DMS53 (cell line): ENCODE measurements at places on chromosomes 12 and 14.

DNA sequence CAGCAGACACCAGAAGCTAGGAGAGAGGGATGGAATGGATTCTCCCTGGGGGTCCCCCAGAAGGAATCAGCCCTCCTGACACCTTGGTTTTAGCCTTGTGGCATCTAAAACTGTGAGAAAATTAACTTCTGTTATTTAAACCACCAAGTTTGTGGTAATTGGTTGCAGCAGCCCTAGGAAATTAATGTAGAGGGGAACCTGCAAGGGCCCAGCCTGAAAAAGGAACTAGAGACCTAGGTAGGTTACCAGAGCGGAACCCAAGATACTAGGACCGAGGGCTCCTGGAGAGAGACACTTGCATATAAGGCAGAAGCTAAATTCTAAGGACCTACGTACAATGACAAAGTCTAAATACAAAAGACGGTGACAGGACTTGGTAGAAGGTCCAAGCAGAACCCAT, 8.1 kb upstream of the DENND5B start:
- DNase-seq, result no peak

GRCh38 chr14:103155010-103155409, 31.7 kb downstream of the TNFAIP2 start:
- DNase-seq, result no peak

GRCh38 chr12:5691943-5692342, 253.1 kb downstream of the ANO2 start:
- no peak for DNase-seq

- no peak for DNase-seq
Observed at GRCh38 chr12:63302269-63302940, 151.4 kb upstream of the AVPR1A start.

DNA sequence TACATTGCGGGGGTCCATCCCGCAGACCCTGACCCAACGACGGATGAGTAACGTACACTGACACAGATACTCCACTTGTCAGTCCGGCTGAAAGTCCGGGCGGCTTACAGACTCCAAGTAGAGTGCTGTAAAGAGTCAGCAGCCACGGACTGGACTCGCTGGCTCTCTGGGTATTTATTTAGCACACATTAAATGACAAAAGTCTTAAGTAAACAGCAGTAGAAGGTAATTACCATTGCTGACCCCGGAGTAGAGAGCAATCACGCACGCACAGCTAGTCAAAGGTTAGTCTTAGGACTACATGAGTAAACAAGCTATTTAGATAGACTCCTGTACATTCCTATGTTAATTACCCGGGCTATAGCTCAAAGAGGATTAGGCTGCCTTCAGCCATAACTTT, 780.9 kb downstream of the RPS29 start:
- peak; percentile 67 for DNase-seq

DNA sequence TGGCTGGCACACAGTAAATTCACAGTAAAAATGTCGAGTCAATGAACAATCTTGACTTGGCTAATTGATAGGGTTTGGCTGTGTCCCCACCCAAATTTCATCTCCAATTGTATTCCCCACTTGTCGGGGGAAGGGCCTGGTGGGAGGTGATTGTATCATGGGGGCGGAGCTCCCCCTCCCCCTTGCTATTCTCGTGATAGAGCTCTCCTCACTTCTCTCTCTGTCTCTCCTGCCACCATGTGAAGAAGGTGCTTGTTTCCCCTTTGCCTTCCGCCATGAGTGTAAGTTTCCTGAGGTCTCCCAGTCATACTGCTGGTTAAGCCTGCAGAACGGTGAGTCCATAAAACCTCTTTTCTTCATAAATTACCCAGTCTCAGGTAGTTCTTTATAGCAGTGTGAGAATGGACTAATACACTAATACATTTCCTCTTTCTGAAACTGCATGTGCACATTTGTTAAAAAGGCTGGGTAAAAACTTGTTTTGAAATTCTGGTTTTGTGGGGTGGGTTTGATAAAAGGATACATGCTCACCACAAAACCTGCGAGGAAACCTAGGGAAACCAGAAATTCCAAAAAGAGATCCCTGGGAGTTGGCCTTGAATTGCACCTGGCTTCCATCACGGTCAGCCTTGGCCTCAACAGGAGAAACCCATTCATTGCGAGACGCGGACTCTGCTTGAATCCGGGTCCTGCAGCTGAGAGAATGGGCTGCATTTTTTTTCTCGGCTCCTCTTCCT, 16.2 kb upstream of the MYL2 start:
- DNase-seq, result no peak

- peak; percentile 50 for DNase-seq
Observed at GRCh38 chr12:65742018-65743010, 82.0 kb upstream of the HMGA2 start.

DNA sequence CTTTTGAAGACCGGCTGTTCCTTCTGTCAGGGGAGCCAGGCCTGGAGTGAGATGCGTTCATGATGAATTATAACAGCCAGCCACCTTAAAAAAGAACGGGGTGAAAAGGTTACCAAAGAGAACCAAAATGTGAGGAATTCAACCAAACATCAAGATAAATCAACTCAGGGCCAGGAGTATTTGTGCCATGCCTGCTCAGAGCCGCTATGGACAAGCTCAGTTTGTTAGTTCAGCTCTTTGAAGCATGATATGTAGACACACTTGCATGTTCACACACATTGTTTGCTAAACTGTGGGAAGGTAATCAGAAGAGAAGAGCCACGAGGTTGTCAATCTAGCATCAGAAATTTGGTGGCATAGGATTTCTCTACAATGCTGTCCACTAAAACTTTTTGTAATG, 367.4 kb upstream of the TBX3 start:
- no peak for DNase-seq

- DNase-seq, result peak; percentile 52
Observed at GRCh38 chr12:6965714-6966113, 4.8 kb downstream of the PHB2 start.

- no peak for DNase-seq
Observed at GRCh38 chr14:34420547-34421150, 41.4 kb downstream of the SPTSSA start.

GRCh38 chr12:108948367-108948766, 68.5 kb downstream of the DAO start:
- no peak for DNase-seq

- no peak for DNase-seq
Observed at GRCh38 chr14:22646570-22647254, 2.6 kb upstream of the OR6J1 start.

DNA sequence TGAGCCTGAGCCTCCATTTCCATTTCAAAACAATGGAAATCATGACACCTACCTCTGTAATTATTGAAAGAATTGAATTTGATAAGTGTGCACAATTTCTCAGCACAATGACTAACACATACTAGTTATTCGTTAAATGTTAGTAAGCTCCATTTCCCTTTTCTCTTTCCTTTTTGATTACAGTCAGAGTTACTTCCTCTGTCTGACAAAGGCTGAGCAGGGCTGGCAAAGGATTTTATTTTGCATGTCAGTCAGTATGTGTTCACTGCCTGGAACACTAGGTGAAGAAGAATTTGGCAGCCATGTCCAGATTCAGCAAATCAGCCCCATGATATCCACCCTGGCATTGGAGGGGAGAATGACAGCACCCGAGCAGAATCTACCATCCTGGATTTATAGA, 12.2 kb upstream of the RHOJ start:
- DNase-seq, result no peak

- DNase-seq, result no peak
Observed at GRCh38 chr14:33707716-33708115, 243.2 kb downstream of the EGLN3 start.

- DNase-seq, result no peak
Observed at GRCh38 chr12:69351462-69352236, 3.5 kb downstream of the LYZ start.

GRCh38 chr12:118312578-118312977, 60.1 kb downstream of the TAOK3 start:
- no peak for DNase-seq

GRCh38 chr12:50296554-50296953, 13.2 kb upstream of the LIMA1 start:
- DNase-seq, result no peak

DNA sequence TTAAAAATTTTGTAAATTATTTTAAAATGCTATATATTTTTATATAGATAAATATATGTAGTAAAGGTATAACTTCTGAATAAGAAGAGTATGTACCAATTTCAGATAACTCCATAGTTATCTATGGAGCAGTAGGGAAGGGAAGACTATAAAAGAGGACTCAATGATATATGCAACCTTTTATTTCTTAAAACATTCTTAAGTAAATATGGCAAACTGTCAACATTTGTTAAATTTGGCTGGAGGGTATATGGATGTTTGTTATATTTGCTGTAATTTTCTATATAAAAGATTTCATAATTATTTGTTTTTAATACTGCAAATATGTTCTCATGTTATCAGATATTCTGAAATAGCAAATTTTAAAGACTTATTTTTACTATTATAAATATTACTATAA, 38.3 kb upstream of the TSPAN11 start:
- no peak for DNase-seq

DNA sequence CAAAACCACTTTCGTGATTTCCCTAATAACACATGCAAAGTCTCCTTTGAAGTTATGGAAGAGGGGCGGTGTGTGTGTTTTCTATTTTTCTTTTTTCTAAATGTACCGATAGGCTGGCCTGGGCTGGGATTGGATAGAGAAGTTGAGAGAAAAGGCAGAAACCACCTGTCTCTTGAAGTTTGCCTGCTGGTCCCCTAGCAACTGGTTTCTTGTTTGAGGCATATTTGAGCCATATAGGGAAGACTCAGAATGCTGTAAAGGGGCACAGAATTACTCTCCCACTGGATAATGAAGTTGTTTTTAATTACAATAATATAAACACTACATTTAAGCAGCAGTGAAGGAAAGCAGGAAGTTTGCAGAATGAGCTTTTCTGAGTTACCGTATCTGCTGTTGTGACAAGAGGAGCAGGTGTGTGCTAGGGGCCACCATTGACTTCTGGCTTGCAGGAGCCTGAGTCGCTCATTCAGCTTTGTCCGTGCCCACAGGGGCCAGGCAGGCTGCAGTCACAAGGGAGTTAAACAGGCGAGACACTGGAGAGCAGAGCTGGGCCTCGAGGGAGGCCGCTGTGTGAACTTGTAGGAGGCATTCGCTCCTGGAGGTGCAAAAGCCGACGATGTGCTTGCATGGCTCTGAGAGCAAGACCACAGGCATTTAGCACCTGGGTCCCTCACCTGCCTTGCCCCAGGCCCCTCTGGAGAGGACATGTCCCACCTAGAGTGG, 173.8 kb upstream of the RGS6 start:
- peak; percentile 43 for DNase-seq

DNA sequence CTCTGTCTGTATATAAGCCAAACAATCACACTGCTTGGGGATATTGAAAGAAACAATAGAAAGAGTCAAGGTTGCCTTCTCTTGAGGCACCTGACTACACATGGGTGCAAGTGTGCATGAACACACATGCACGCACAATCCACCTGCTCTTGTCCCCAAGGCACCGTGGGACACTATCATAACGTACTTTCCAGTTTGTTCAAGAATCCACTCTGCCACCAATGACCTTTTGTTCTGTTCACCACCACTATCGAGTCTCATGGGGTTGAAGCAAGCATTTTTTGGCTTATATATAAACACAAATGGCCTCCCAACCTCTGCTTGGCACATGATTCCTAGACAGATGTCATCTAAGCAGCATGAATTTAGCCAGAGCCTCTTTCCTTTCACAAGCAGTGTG, 365.4 kb downstream of the EMP1 start:
- no peak for DNase-seq

GRCh38 chr14:61350427-61351270, 29.3 kb downstream of the PRKCH start:
- no peak for DNase-seq

- DNase-seq, result peak; percentile 63
Observed at GRCh38 chr12:51028126-51028812, 2.1 kb upstream of the SLC11A2 start.

GRCh38 chr12:130609966-130610365, 106.1 kb downstream of the RIMBP2 start:
- no peak for DNase-seq

DNA sequence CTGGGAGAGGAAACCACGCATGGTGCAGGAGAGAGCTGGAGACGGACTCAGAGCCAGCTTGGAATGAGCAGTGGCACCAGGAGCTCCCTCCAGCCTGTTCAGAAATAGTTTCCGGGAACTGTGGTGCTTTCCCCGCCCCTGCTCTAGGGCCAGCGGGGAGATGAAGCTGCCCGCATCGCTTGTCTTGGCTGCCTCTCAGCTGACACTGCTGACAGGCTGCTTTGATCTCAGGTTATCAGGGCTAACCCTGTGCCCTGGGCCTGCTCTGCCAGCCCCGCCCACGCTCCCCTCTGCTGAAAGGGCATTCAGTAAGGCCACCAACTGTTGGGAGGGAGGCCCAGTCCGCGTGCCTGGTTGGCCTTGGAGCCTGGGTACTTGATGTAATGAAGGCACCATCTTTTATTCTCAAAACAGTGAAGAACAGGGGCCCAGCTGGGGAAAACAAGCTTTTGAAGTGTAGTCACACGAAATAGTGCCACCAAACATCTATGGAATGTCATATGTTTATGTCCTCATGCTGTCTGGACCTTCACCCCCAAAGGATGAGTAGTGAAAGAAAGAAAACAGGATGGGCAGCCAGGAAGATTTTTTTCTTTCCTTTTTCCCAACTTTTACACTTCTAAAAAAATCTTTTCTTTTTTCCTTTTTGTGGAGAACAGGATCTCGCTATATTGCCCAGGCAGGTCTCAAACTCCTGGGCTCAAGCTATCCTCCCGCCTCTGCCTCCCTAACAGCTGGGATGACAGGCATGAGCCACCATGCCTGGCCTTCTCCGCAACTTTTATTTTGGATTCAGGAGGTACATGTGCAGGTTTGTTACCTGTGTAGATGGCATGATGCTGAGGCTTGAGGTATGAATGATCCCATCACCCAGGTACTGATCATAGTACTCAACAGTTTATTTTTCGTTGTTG, 115.9 kb upstream of the TBX3 start:
- DNase-seq, result no peak

DNA sequence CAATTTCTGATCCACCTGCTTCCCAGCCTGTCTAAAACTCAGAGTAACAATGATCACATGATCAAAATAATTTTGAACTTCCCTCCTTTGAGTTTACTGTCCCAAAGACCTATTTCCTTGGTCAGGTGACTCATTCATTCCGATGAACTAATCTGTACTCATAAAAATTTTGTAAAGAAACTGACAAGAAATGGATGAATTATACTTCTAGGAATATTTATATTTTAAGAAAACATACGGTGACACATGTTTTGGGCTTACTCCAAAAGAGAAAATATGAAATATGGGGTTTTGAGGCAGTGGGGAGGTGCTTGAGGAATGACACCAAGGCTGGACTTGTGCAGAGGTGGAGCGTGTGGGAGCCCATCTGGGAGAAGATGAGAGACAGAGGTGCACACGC, 42.0 kb downstream of the GUCY2C start:
- DNase-seq, result no peak

DNA sequence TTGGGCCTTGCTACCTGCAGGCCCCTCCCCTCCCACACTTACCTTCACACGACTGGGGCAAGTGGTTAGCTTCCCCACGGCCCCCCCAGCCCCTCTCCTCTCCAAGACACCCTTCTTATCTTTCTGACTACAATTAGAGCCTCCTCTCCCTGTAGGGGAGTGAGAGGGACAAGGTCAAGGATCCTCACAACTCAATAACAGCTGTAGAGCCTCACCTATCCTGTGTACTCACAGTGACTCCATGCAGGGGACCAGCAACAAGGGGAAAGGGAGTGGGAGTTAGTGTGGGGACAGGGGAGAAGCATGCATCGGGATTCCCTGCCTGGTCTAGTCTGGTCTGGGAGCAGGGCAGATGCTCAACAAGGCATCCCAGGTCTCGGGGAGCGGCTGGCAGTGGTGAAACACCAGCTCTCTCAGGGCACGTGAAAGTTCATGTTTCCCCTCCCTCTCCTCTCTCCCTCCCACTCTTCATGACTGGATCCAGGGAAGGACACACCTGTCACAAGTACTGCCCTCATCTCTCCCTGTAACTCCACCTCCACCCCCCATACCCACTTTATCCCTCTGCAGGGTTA, 45.3 kb downstream of the SMUG1 start:
- no peak for DNase-seq
